ENCODE measurements at places on chromosomes 3 and 15.

DNA sequence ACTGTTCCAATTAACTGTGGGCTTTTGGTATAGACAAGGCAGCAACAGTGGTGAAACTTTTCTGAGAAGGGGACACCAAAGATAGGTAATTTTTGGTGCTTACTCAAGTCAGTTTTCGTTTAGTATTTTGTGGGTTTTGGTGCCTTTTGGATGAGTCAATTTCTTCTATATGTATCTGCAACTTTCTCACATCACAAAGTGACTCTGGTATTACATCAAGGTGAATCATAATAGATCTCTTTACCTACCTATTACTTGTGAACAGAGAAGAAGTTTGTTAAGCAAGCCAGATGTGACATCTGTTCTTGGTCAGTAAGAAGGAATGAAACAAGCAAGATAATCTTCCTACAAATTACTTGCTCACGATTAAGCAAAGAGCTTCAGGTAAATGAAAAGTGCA is 732.4 kb upstream of the DPPA4 start:
- peak; percentile 17 for ATAC-seq

DNA sequence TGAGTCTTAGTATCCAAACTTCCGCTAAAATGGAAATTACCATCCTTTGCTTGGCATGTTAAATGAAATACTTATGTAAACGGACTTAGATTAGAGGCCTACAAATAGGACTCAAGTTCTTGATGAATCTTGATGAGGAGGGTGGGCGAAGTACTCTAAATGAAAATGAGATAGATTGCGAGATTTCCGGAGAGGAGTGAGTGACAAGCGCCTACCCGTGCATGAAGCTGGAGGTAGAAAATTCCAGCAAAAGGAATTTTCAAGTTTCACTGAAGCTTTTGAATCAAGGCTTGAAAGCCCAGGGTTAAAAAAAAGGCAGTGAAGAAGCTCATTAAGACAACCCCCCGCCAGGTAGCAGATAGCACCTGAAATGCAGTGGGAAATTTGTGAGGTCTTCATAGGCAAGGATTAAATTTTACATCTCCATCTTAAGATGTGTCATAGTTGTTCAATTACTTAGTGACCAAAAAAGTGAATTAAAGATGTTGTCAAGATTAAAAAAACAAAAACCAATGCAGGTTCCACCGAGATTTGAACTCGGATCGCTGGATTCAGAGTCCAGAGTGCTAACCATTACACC is 655 bp upstream of the RAB11A start:
- no peak for ATAC-seq

DNA sequence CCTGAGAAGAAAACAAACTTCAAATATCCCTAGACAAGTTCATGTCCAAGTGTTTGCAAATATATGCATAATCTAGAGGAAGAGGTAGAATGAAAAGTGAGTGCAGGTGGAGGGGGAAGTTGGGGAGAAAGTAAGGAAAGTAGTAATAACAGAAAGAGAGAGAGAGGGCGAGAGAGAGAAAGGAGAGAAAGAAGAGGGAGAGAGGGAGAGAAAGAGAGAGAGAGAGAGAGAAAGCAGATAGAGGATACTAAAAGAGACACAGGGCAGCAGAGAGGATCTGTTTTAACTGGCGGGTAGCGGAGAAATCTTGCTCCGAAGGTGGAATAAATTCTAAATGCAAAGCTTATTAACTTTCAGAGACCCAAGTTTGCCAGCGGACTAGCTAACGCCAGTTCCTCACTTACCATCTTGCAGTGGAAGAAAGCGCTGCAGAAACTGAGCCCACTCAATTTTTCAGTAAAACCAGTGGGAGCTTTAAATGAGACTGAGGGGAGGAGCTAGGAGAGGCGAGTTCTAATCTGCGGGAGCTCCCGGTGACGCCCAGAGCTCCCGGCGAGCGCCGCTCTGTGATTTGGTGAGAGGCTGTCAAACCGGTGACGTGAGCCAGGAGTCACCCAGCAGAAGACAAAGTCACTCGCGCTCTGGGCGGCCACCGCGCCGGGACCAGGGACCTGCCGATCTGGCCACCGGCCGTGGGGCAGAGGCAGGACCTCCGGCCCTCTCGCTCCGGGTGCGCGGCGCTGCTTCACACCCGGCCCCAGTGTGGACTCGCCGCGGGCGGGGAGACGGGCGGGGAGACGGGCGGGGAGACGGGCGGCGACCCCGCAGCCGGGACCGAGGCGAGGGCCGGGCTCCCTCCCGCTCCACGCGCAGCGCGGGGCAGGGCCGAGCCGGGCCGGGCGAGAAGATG is at the start of gene GMNC:
Gene GMNC (minus strand): TSS at position 486 of the 910 bp plus-strand sequence. CDS start 79 bp downstream, at position 407.
- peak; percentile 97 for ATAC-seq

- no peak for ATAC-seq
Measured at GRCh38 chr3:139339219-139339906, 4.5 kb upstream of the MRPS22 start.

DNA sequence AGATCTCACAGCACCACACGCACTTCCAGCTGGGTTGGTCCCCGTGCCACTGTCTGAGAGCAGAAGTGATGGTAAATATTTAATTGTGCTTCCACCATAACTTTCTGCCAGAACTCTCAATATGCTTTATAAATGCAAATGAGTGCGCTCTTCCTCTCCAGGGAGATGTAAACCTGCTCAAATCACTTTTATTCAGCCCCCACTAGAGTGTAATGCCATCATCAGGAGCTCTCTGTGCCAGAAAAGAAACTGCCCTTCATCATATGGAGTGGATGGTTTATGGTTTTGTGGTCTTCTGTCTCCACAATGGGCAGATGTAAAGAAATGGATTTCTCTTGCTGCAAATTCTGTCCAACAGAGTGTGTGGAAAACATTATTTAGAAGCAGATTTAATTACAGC is 127.0 kb downstream of the EPHB1 start:
- no peak for ATAC-seq

GRCh38 chr15:49492151-49492550 is 69.1 kb downstream of the FGF7 start:
- ATAC-seq = no peak

DNA sequence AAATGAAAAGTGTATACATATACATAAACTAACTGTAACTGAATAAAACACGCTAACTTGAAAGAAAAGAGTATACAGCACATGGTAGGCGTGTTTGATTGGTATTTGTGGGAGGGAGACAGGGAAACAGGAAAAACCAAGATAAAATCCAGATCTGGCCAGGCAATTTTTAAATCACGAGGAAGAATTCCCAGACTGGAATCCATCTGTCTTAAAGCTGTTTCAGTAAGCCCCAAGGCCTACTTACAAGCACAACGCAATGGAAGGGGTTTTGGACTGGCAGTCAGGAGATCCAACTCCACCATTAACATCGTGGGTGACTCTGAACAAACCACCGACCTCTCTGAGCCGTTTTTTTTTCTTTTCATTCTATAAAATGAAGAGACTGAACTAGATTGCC is 195.8 kb downstream of the OSBPL10 start:
- no peak for ATAC-seq

DNA sequence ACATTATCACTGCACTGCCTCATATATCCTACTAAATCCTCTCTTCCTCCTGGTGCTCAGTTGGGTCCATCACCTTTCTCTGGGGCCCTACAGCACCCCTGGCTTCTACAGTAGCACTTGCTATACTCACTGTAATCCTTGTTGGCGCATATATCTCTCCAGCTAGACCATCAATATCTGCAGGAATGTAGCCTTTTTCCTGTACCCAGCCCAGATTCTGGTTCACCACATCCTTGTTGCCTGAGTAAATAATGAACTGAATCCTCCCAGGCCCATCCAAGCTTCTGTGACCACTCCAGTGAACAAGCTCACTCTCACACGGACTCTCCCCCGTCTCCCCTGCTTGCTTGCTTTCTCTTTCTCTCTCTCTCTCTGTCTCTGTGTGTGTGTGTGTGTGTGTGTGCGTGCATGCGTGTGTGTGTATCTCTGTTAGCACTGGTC is 62.5 kb upstream of the LIPC start:
- ATAC-seq = no peak

GRCh38 chr3:127291114-127291513 is 3.3 kb upstream of the PRR20G start:
- ATAC-seq = no peak

DNA sequence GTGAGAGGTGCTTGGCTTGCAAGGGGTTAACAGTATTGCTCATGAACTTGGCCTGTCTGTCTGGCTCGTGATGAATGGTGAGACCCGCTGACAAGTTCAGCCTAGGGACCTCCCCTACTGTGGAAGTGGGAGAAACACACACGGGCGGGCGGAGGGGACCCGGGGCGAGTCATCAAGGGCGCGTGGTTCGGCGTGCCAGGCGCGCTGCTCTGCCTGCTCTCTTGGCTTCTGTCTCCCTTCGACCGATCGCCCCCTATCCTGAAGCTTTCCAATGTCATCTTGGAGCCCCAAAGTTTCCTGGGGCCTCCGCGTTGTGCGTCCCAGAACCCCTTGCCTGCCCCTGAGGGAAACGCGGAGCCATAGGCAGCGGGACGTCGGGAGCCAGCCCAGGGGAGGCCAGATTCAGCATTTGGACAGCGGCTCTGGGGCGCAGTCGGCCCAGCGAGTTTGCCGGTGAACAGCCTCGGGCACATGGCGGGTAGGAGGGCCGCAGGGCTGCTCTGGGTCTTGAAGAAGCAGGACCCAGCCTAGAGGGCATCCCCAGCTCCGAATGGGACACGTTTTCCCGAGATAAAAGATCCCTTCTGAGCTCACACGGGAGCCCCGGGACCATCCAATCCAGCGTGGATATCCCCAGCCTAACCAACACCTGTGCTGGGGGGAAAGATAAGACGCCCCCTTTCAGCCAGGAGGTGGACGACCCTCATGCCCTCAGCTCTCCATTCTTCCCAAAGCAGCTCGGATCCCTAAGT is 27.0 kb upstream of the POLG start:
- peak; percentile 80 for ATAC-seq

DNA sequence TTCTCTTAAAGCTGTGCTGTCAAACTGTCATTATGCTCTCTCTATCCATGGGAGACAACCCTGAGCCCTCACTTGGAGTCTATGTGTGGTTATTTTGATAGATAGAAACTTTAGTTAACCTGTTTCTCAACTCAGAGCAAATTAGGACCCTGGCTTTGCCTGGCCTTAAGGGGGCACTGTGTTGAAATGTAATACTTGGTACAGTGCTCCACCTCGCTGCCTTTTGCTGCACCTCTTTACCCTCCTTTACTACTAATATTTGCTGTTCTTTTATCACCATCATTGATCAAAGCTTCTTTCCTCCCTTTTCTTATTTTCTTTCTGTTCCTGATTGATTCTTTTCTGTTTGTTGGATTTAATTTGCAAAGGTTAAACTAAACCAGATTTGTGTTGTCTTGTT is 34.3 kb downstream of the STT3B start:
- peak; percentile 63 for ATAC-seq

DNA sequence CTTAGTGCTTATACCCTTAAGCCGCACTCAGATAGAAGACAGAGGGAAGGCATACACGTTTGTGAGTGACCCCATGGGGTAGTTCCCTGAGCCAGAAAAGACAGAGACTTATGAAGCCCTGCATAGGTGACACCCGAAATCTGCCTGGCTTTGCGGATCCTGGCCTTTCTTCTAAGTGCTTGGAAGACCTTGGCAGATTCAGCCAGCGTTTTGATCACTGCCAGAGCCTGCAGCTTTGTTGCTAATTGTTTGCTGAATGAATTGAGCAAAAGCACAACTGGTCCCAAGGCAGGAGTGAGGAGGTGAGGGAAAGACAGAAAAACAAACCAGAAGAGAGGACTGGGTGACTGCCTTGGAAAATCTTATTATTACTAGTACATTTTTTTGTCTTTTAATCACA is 168.3 kb upstream of the ICE2 start:
- ATAC-seq = no peak

DNA sequence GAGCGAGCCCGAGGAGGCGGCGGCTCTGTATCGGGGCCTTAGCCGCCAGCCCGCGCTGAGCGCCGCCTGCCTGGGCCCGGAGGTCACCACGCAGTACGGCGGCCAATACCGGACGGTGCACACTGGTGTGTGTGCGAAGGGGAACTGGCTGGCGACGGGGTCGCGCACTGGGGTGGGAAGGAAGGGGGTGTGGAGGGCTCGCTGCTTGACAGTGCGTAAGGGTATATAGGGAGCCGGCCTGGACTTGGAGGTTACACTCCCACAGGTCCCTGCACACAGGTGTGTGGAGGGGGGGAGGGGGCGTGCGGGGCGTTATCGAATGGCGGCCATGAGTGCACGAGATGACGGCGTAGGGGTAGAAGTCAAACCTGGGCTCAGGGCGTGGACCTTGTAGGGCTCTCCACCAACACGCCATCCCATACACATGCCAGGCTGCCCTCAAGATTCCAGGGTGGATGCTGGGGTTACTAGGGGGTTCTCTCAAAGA is 389 bp downstream of the APEH start:
- peak; percentile 60 for ATAC-seq

DNA sequence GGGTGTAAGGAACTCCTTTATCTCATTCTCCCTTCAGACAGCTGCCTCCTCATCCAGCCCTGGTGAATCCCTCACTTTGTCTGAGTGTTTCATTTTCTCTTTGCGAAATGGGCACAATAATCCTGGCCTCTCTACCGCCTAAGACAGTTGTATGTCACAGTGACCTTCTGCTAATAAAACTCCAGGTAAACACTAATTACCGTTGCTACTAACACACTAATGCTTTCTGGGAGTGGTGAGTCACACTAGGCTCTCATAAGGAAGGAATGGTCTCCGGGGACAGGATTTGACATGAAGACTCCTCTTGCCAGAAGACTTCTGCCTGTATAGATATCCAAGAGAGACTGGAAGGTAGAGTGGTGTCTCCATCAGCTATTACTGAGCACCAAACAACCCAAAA is 71.7 kb upstream of the SNRK start:
- no peak for ATAC-seq

- peak; percentile 39 for ATAC-seq
Measured at GRCh38 chr3:169771497-169772304, 1.5 kb upstream of the MYNN start.

- ATAC-seq = no peak
Measured at GRCh38 chr3:95350049-95350448, 1287.2 kb downstream of the NSUN3 start.

DNA sequence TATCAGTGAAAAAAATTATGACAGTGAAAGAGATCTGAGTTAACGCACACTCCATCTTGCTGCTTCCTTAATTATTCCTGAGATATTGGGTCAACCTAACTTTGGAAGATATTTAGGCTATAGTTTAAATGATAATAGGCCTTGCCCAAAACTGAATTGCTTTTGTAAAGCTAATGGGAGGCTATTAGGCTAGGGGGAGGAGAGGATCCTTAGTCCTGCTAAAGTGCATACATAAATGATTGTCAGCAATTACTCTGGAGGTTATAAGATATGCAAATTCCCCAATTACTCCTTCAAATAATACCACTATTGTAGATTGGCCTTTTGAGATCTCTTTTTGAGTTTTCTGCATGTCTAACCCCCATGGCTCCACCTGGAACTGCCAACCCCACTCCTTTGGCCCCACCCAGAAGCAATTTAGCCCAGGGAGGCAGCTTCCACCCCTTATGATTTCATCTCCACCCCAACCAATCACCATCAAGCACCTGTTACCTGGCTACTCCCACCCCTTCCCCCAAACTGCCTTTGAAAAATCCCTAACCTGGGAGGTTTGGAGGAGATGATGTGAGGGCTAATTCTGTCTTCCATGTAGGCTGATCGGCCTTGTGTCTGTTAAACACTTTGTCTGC is 509.3 kb upstream of the TGFBR2 start:
- ATAC-seq = no peak
